T-helper 1 cell (primary cell): ENCODE measurements at places on chromosomes 11 and 22.
A peak's percentile ranks its signal among the peaks of the same experiment; 100 is the strongest.

GRCh38 chr22:23383491-23384361 lies 196.4 kb downstream of the IGLL1 start:
- DNase-seq, result no peak

DNA sequence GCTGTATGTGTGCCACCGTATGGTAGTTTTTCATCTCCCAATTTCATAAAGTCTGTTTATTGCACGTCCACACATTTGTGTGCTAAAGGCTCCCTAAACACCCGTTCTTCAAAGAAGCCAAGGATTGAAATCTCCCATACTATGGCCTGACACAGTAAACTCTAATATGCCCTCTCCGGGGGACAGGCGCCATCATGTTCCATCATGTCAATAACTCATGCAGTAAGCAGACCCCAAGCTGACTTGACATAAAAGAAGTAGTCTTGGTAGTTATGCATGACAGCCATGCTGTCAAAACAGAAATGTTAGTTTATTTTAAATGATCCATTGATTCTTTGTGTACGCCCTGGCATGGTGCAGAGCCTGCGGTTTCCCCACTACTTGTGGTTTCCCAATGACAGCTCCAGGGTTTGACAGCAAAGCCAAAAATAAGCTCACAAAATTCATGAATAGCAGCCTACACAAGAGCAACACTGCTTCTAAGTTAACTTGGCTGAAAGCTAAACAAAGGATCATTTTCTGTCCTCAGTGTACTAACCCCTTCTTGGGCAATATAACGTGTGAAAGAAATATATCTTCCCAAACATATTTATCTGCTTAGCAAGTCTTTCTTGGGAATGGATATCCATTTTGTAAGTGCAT lies 56.5 kb upstream of the CABP7 start:
- DNase-seq, result no peak

- no peak for DNase-seq
These were observed 500.8 kb downstream of the INSC start for GRCh38 chr11:15615398-15616096.

GRCh38 chr11:30197869-30198268 lies 32.9 kb upstream of the FSHB start:
- no peak for DNase-seq

GRCh38 chr11:113632981-113633380 lies 73.1 kb downstream of the TMPRSS5 start:
- no peak for DNase-seq

GRCh38 chr22:41920271-41920976 lies 5.5 kb upstream of the SHISA8 start:
- DNase-seq, result no peak

GRCh38 chr22:17980638-17981051 lies 43.7 kb downstream of the MICAL3 start:
- DNase-seq, result no peak

- no peak for DNase-seq
These were observed 93.5 kb upstream of the TIMP3 start for GRCh38 chr22:32707971-32708370.

DNA sequence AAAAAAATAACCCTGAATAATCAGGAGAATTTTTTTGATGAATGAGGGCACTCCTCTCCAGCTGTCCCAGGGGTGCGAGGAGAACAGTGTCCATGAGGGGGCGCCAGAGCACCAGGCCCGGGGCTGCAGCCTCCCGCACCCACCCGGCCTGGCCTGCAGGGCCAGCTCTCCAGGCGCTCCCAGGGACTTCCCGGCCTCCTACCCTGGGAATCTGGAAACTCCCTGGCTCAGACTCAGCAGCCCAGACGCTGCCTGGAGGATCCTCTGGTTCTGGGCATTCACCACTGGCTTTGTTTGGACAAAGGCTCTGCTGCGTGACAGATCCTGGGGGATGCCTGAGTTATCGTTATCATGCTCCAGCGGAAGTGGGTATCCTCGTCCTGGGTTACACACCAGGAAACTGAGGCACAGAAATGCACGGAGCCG lies 31.0 kb downstream of the MCM5 start:
- peak; percentile 44 for DNase-seq

- no peak for DNase-seq
These were observed 2.2 kb downstream of the HTR3A start for GRCh38 chr11:113977071-113977490.

- no peak for DNase-seq
These were observed 1.0 kb downstream of the MOGAT2 start for GRCh38 chr11:75718419-75719339.

- no peak for DNase-seq
These were observed 1.6 kb downstream of the HRAS start for GRCh38 chr11:533586-534395.

DNA sequence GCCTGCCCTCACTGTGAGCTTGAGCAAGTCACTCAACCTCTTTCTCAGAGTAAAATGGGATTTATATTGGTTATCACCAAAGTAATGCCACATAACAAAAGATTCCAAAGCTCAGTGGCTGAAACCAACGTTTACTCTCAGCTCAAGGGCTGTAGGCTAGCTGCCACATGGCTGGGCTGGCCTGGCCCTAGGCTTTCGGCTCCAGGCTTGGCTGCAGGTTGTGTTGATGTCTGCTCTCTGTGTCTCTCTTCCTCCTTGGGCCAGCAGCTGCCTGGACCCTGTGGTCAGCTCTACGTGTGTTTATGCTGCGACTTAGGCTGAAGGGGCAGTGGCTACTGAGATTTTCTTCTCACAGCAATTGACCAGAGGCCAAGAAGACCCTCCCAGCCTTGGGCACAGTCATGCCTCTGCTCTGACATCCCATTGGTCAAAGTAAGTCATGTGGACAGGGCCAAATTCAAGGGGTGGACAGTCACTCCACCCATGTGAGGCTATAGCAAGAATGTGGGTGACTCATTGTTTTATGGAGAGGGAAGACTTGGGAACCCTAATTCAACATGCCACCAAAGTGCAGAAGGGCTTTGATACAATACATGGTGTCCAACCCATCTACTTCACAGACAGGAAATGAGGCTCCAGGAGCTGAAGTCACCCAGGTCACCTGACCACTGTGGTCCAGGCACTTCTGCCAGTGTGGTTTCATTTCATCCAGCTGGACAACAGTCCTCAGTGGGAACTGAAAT lies 90.6 kb downstream of the TSPAN18 start:
- no peak for DNase-seq

DNA sequence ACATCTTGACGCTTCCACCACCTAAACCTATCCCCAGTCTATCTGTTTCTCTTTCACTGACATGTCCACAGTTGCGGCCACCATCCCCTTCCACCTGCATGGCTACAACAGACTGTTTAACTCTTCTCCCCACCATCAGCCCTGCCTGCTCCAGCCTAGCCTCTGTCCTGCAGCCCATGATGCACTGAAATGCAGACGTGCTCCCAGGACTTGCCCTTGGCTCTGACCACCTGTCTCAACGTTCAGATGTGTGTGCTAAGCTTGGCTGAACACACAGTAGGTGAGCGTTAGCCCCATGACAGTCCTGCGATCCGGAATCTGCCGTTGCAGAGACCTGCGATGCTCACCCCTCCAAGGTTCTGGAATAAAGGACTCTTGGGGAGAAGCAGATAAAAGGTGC lies 22.7 kb downstream of the CBX7 start:
- no peak for DNase-seq

DNA sequence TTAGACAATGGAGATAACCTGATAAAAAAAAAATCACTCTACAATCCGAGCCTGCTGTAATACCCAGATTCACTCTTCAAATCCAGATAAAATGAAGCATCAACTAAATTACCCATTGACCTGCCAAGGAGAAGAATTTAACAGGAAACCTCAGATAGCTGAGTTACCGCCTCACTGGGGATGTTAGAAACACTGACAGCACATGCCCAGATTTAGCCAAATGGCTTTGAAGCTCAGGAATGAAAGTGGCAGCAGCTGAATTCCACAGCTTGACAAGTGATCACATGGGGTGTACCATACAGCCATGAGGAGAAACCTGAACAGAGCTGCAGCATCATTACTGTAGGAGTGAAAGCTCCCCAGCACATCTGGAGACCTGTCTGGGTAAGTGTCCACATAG lies 807.6 kb downstream of the DLG2 start:
- DNase-seq, result no peak

- no peak for DNase-seq
These were observed 5.7 kb upstream of the SCGB1A1 start for GRCh38 chr11:62413060-62413696.

DNA sequence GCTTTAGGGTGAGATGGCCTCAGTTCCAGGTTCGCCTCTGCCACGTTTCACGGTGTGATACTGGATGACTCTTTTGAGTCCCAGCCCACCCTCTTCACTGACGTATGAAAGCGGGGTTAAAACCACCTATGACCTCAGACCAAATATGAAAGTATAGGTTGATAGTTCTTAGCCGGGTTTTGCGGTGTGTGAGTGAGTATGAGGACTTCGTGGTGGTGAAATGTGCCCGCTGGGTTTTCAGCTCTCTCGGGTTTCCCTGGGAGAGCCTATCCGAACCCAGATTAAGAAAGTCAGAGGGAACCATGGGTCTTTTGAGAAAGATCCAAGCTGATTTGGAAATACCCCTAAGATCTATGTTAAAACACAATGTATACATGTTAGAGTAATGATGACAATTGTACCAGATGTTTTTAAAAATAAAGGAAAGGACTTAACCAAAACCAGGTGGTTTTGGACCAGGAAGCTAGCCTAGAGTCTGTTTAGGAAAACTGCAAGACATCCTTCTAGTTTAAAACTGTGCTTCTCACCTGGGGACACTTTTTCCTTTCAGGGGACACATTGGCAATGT lies 25.8 kb upstream of the ST3GAL4 start:
- DNase-seq, result no peak

DNA sequence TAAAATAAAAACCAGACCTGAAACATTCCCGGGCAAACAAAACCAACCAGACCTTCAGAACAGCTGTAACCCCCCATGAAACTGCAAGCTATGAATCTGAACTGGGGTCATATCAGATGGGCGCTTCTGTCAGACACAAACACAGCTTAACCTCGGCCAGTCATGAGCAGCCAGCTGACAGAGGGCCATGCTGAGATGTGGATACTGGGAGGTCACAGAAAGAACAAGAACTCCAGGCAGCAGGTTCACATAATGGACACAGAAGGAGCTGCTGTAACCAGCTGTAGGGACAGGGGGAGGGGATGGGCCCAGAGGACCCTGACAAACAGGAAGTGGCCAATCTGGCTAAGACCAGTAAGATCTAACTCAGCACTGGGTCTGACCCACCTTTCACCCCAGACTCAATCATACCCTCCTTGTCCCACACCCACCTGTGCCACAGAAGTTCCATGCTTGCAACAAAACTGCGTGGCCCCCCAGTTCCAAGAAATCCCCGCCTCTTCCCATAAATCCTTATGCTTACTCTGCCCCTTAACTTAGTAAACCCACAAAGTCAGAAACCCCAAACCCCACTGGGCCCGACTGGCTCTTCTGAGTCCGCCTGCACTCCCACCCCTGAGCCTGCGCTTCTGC lies 4.0 kb downstream of the APOL4 start:
- peak; percentile 9 for DNase-seq

DNA sequence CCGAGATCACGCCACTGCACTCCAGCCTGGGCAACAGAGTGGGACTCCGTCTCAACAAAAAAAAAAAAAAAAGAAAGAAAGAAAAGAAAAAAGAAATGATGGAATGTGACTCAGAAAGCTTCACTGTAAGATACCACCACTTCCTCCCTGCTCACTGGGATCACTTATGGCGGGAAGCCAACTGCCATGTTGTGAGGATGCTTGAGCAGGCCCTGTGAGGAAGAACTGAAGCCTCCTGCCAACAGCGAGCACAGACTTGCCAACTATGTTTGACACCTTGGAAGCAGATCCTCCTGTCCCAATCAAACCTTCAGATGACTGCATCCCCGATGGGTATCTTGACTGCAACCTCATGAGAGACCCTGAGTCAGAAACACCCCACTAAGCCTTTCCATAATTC lies 8.3 kb downstream of the SEC14L6 start:
- DNase-seq, result no peak

GRCh38 chr11:2527621-2528291 lies 82.9 kb downstream of the KCNQ1 start:
- peak; percentile 2 for DNase-seq

- DNase-seq, result no peak
These were observed 565 bp downstream of the NUCB2 start for GRCh38 chr11:17277024-17277584.

DNA sequence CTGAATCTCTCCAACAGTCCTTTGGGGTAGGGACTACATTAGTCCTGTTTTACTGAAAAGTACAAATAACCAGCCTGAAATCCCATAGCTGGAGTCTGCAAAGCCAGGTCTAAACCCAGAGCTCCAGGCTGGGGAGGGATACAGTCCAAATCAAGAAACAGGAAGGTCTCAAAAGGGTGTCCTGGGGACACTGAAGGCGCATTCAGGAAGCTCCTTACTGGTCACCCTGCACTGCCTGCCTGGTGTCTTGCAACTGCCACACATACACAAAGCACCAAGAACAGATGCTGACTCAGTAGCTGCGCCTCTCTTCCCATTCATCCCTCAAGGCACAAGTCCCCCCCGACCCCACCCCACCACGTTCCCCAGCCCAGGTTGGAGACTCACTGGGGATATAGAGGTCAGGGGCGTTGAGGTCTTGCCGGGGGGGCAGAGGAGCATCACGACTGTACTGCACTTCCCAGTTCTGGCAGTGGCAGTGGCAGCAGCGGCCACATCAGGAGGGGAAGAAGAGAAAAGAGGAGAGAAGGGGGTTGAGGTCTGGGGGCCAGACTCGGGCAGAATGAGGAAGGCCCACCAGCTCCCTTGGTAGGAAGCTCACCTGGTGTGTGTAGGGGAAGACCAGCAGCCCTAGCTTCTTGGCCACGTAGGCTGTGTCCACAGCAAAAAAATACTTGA lies 1.6 kb downstream of the YIF1A start:
- DNase-seq, result no peak

DNA sequence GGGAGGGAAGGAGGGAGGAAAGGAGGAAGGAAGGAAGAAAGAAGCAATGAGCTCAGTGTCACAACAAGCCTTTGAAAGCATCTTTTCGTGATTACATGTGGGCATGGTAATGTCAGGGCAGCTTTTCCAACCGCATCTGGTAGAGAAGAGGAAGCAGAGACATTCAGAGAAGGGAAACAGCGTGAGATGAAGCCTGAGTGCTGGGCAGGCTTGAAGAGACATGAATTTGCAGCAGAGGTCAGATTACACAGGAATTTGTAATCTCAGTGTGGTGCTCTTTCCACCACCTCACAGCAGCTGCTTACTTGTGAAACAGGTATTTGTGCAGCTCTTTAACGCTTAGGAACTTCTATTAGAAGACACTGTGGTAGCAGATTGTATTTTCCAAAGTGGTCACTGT lies 289.5 kb upstream of the C11orf87 start:
- no peak for DNase-seq

DNA sequence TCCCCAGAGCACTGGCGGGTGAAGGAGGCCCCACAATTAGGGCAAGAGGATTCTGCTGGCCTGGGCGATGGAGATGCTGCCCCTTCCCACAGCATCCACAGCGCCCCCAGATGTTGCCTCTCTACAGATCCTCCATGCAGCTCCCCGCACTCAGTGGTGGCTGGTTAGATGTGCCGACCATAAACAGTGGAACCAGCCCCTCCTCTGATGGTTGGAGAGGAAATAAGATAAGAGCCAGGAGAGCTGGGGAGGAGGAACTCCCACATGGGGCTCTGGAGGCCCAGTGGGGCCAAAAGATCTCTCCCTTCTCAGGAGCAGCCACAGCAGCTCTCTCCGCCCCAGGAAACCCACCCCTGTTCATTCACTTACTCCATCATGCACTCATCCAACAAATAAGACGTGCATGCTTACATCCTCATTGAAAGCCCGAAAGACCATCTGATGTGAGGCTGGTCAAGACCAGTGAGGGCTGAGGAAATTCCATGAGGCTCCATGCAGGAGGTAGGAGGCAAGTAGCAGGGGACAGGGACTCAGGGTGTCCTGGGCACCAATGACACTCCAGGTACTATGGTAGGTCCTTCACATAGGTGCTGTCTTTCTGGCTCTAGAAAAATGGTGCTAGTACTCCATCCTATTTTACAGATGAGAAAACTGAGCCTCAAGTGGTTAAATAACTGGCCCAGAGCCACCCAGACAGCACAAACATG lies 1.5 kb downstream of the PTGDR2 start:
- no peak for DNase-seq
